ENCODE measurements at places on chromosomes 5 and 9.

- no peak for DNase-seq
These were observed 29.9 kb upstream of the RANBP6 start for GRCh38 chr9:6045364-6045763.

- no peak for DNase-seq
These were observed 235.5 kb downstream of the SLIT3 start for GRCh38 chr5:169065400-169065799.

GRCh38 chr5:134116286-134116685 lies 1.8 kb downstream of the TCF7 start:
- DNase-seq, result no peak

- DNase-seq, result no peak
These were observed 157.9 kb downstream of the KDM4C start for GRCh38 chr9:6915635-6916034.

- DNase-seq, result no peak
These were observed 131.9 kb downstream of the MRPL36 start for GRCh38 chr5:1667648-1668140.
